ENCODE measurements at places on chromosomes 7 and 10.

- DNase-seq: no peak
Measured at GRCh38 chr7:8434290-8435002, 1.0 kb downstream of the NXPH1 start.

DNA sequence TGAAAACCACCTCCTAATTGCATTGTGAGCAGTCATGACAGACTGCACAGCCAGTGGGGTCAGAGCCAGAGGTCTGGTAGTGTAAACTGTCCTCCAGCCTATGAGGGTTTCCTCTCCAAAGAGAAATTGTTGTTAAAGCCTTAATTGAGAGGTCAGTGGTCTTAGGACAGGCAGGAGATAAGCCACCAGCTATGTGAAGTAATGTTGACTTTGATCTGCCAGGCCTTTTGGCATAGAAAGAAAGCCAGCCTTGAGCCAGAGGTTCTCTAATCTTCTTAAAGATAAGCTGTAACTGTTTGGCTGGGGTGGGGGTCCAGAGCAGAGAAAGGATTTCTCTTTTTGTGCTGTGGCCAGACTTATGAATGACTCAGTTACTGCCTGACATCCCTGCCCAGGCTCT lies 248.4 kb downstream of the WDR11 start:
- no peak for DNase-seq

- DNase-seq: no peak
Measured at GRCh38 chr10:3281941-3282673, 109.5 kb upstream of the PITRM1 start.

GRCh38 chr7:151813997-151814396 lies 62.9 kb downstream of the PRKAG2 start:
- no peak for DNase-seq

DNA sequence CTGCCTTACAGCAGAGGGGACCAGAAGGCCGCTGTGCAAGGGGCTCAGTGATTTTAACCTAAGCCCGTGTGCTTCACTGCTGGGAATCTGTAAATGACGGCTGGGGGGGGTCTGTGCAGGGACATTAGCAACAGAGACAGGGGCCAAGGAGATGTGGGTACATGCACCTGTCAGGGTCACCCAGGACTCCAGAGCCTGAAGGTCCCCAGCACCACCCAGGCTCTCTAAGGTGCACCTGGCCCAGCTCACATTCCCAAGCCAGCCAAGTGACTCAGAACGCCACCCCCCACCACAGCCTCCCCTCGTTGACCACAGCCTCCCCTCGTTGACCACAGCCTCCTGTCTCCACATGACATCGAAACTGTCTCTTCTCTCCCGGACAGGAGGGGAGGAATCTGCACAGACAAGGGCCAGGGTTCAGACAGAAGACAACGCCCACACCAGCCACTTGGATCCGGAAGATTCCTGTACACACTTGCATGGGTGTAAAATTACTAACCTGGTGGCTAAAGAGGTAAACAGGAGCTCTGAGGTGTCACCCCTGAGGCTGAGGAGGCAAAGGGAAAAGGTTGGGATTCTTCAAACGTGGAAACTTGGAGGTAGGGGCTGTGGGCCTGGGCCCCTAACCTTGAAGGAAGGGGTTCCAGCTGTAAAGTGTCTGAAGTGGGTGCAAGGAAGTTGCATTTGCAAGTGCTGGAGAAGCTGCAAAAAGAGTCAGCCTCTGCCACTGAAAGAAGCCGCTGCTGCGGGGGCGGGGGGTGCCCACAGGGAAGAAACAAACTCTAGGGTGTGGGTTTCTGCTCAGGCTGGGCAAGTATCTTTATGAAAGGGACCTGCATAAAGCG lies 27.0 kb downstream of the CALML3 start:
- DNase-seq: no peak

DNA sequence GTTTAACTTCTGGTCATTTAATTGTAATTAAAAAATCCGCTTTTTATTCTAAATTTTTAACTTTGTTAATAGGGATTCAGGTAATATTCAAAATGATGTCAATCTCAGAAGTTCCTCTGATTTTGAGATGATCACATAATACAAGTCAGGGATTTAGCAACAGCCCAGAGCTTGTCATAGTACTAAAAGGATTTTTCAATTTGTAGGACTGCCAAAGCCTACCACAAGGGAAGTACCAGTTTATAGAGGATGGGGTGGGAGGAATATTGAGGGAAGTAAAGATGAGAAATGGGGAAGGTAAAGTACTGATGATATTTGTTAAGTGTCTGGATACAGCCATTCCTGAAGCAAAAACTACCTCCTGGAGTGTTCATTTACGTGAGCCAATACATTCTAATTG lies 278.2 kb upstream of the TEX47 start:
- no peak for DNase-seq

- no peak for DNase-seq
Measured at GRCh38 chr7:100079024-100079560, 2.4 kb downstream of the ZNF3 start.

- DNase-seq: no peak
Measured at GRCh38 chr10:16915300-16915699, 98.1 kb upstream of the RSU1 start.

- no peak for DNase-seq
Measured at GRCh38 chr10:24891823-24892222, 60.6 kb downstream of the PRTFDC1 start.

- DNase-seq: no peak
Measured at GRCh38 chr10:130926442-130926841, 385.1 kb downstream of the TCERG1L start.

- no peak for DNase-seq
Measured at GRCh38 chr10:101903827-101904550, 60.4 kb upstream of the KCNIP2 start.

GRCh38 chr10:34719746-34720145 lies 95.3 kb downstream of the PARD3 start:
- DNase-seq: no peak

DNA sequence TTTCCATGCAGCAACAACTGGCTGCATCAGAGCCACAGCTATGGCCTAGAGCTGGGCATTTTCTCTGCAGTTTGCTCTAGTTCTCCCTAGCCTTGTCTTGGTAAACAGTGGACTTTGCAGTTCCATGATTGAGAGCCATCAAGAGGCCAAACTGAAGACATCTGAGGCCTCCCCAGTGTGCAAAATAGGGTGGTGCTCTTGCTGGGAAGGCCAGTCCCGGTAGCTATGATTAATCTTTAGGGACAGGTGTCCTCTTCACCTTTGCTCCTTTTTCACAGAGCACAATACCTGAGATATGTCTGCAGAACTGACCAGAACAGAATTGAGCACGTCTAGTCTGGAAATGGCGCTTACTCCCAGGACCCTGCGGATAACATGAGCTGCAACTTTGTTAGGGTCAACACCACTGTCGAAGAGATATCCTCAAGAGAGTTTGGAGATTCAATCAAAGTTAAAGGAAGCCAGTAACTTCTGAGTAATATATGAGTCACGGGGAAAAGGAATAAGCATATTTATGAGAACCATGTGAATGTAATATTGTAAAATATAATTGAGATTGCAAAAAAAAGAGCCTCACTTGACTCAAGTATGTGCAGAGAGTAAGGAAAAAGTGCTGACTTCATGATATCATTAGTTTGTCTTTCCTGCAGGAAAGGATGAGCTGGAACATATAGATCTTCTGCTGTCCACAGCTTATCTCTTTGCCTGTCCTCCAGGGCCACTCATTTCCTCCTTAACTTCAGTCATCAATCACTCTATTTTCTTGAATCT lies 76.7 kb downstream of the ANK3 start:
- DNase-seq: no peak

GRCh38 chr10:22320591-22321155 lies at the start of gene BMI1:
Gene BMI1, plus strand, starts transcription at chr10:22321099. Its CDS starts 5,351 bp downstream, at chr10:22326450.
- DNase-seq: peak; percentile 56

DNA sequence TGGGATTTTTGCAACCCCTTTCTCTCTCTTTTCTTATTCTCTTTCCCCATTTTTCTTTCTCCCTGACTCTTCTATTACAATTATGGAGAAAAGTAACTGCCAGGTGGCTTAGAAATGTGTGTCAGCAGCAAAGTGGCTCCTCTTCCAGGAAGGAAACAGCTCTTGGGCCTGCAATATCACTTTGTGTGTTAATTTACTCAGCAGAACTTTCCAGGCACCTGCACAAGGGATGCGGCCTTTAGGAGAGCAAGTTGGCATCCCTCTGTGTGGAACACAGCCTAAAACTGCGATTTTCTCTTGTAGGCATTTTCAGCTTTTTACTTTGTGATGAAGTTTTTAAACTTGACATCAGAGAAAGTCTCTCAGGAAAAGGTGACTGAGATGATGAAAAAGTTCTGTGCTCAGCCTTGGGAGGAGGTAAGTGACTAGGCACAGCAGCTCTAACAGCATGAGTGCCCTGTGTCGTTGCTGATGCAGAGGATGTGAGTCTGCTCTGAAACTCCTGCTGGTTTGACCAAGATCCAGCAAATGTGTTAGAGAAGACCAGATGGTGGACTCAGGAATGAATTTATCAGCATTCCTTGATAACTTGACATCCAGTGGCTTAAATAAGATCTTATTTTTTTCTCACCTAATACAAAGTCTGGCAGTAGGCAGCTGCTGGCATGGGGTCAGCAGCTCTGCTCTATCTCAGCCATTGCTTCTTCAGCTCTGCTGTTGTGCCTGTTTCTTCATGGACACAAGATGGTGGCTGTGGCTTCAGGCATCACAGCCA lies 47.4 kb upstream of the CC2D2B start:
- no peak for DNase-seq

DNA sequence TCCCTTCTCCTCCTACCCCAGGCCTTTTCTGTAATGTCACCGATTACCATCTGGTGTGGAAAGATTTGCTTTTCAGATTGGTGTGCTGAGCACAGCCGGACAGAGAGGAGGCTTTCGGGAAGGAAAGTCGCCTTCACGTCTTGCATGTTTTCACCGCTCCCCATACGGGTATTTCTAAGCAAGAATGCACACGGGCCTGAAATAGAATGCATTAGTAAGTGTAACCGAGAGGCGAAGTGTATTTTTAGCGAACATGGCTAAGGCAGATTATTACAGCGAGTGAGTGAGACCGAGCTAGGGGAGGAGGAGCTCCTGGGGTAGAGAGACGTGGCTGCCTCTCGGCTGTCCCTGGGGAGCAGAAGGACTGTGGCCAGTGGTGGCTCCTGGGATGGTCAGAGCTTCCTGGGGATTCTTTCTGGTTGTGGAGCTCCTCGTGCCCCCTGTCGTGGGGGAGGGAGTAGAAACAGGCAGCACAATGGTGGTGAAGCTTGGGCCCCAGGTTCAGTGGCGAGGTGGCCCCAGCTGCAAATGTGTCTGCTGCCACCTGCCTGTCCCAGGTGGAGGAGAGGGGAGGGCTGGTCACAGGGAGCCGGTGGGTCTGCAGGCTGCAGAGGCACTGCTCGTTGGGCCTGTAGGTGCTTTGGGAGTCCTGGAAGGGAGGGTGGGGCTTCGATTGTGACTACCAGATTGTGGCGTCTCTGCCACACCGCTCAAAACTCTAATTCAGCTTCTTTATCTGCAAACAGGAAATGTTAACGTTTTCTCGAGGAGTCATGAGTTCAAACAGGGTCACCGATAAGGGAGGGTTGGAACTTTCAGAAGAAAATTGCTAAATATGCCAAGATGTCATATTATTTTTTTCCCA lies 135.8 kb downstream of the CAMK1D start:
- DNase-seq: peak; percentile 11

GRCh38 chr7:84985073-84985784 lies 201.6 kb downstream of the SEMA3D start:
- no peak for DNase-seq

GRCh38 chr10:23040002-23040401 lies 55.4 kb upstream of the MSRB2 start:
- DNase-seq: no peak

DNA sequence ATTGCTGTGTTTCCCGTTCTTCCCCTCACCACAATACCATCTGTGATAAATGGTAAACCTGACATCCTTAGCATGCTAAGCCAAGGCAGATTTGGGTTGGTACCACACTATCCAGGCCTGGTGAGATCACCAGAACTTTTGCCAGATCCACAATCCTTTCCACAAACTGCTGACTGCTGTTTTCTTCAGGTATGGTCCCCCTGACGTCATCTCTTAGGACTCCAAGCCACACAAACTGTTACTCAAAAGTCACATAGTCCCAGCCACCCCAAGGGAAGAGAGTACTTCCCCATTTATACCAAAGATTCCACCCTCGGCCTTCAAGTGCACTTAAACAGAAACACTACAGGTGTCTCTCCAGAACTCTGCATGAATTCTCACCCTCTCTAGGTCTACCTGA lies 34.8 kb downstream of the SLC25A13 start:
- DNase-seq: no peak

DNA sequence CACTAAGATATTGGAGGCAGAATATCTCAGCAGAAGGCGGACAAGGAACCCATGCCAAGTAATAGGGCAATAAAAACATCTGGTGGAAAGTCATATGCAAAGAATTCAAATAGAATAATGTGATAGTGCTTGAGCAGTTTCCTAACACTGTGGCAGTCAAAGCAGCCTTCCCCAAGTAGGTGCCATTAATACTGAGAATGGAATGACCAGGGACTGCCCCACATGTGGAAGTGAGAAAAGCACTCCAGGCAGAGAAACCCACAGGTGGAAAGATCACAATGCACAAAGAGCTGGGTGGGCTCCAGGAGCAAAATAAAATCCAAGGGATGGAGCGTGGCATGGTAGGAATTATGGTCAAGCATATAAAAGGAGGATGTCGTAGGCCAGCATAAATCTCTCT lies 64.4 kb upstream of the NME8 start:
- no peak for DNase-seq

DNA sequence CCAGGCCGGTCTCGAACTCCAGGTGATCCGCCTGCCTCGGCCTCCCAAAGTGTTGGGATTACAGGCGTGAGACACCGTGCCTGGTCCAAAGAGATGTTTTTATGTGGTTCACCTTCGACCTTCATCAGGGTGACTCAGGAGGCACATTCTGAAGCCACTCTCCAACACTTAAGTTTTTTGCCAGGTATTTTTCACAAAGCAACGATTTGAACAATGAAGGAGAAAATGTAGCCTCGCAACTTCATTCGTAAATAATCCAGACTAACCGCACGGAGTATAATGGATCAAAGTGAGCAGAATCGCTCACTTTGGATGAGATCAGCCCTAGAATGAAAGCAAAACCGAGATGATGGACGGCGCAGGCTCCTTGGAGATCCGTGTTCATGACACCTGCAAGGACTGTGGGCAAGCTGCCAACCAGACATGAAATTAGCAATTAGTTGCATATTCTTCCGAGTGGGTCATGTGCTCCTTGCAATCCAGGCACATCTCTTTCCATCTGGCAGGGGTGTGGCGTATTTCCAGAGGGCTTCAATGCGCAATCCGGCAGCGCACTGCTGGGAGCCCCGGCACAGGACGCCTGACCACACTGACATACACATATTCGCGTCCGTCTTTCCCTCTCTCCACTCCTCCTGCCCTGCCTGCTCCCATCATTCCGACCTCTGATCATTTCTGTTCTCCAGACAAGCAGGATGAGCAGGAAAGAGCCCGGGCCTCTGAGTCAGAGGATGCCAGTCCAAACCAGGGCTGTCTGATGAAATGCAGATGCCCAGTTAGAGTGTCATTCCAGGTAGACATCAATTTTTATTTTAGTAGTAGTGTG lies 148.4 kb downstream of the KLF6 start:
- no peak for DNase-seq
